ENCODE measurements at places on chromosomes 13 and 19. TPM values are rescaled to one million over a fixed set of nuclear protein-coding genes. Genes with fewer than 3 reads are reported as not detected.
A peak's percentile ranks its signal among the peaks of the same experiment; 100 is the strongest.

The TMEM86B gene
- 5.8 TPM for total RNA-seq

The CNFN gene
- 2.2 TPM for total RNA-seq

DNA sequence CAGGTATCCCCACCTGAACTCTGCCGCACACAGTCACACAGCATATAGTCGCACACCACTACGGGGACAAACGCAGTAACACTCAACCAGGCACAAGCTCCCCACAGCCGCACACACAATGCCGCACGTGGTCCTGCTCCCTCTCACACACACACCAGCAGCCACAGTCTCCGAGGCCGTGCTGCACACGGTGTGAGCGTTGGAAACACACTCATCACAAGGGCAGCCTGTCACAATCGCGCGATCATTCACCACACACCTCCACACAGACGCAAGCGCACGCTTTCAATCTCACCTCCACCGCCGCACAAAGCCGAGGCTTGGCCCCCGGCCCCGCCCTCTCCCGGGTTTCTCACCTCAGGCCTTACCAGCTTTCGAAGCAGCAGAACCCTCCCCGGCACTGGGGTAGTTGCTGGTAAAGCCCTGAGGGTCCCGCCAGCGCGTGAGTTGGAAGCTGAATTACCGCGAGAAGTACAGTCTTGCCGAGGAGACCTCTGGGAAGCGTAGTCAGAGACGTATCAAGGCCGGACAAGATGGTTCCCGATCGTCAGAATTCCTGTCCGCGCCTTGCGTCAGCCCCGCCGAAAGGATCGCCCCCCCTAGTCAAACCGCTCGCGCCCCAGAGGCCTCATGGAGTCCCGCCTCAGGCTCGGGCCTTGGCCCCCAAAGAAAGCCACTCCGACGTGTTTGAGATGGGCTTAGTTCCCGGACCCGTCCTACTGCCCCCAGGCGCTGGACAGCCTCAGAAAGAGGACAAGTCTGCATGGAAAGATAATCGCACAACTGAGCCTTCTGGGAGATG, at the start of gene ZNF566:
Gene ZNF566, minus strand, starts transcription at position 444 of the 802 bp plus-strand sequence. CDS start 13,004 bp downstream, outside the sequence.
- peak; percentile 82 for DNase-seq

- DNase-seq = no peak
Measured at GRCh38 chr13:49859560-49859959, 67.1 kb upstream of the KPNA3 start.

- DNase-seq = no peak
Measured at GRCh38 chr13:85230691-85231093, 568.5 kb downstream of the SLITRK6 start.

The TEX101 gene
- not detected for total RNA-seq

The SLC1A6 gene
- total RNA-seq = 8.2 TPM

- no peak for DNase-seq
Measured at GRCh38 chr13:72585254-72585653, 142.2 kb downstream of the MZT1 start.

GRCh38 chr13:27634231-27634630, 12.5 kb downstream of the POLR1D start:
- DNase-seq = no peak
